ENCODE measurements at places on chromosomes 5 and 9.

DNA sequence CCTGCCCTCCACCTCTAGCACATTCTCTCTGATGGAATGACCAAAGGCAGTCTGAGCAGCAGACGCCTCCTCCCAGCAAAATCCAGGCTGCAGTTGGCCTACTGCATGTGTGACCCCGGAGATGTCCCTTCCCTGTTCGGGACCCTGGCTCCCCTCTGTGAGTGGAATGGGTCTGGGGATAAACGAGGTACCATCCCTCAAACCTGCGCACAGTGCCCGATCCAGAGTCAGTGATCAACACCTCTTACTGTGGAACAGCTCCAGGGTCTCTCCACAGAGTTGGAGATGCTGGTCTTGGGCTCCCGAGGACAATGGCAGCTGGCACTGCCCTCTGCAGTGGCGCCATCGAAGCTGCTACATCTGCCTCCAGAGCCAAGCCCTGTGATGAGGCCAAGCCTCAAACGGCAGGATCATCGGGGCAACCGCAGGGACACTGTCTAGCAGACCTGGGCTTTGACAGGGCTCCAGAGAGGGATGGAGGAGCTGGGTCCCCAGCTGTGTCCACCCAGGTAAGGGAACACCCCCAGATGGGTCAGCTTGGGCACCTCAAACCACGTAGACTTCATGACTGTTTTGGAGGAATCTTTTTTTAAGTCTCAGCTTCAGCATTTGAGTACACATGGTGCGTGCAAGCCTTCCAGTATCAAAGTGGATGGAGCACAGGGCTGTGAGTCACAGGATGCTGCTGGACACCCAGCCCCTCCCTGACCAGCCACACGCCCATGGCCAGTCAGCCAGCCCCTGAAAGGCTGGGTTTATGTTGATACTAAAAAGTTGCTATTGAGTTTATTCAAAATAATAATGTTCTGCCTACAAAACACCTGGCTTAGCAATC is 13.0 kb downstream of the MED10 start:
- DNase-seq: no peak

DNA sequence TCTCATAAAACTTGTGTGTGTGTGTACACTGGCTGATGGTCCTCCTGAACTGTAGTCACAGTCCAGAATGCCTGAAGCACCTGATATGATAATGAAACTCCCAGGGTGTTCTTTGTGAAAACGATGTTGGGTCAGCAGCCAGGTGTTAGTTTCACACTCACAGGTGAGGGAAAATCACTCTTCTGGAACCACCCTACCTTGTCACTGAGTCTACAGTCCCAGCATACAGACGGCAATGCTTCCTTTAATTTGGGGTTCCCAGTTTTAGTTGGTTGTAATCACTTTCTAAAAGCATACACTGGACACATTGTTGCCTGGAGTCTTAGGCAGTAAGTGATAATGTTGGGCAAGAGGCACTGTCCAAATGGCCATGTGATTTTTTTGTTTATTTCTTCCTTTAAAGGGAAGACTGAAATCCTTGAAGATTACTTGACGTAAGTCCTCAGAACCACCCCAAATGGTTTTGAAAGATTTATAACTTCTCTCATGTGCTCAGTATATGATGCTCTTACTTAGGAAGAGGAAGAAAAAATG is 18.2 kb upstream of the MGAT1 start:
- DNase-seq: no peak

GRCh38 chr9:138052635-138053320 is 175.2 kb downstream of the CACNA1B start:
- DNase-seq: no peak

GRCh38 chr5:95261437-95262175 is 23.3 kb downstream of the MCTP1 start:
- no peak for DNase-seq

Data from skeletal muscle cell (primary cell).